ENCODE measurements at places on chromosomes 11 and 22.
A peak's percentile ranks its signal among the peaks of the same experiment; 100 is the strongest.

DNA sequence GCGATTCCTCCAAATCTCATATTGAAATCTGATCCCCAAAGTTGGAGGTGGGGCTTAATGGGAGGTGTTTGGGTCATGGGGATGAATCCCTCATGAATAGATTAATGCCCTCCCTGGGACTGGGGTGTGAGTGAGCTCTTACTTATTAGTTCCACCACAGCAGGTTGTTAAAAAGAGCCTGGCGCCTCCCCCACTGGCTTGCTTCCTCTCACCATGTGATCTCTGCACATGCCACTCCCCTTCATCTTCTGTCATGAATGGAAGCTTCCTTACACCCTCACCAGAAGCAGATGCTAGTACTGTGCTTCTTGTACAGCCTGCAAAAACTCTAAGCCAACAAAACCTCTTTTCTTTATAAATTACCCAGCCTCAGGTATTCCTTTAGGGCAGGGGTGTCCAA lies 8.8 kb downstream of the RRAS2 start:
- no peak for DNase-seq

DNA sequence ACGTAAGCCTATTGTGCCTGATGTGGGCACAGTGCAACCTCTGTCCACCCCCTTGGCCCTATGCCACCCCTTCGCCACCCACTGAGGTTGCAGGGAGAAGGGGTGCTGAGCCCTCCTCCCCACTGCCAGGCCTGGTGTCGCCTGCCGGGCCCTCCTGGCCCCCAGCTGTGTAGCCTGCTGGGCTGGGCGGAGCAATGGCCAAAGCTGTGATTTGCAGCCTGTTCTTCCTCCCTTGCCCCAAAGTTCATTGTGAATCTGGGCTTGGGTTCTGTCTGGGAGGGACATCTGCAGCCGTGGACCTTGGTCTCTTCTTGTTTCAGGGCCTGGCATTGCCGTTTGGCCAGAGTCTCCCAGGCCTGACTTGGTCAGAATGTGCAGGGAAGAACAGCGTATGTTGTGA lies 121.9 kb downstream of the PKNOX2 start:
- no peak for DNase-seq

- no peak for DNase-seq
Measured at GRCh38 chr11:115990004-115990447, 485.8 kb upstream of the CADM1 start.

GRCh38 chr11:75536786-75537641 lies 11.3 kb upstream of the GDPD5 start:
- DNase-seq = no peak

DNA sequence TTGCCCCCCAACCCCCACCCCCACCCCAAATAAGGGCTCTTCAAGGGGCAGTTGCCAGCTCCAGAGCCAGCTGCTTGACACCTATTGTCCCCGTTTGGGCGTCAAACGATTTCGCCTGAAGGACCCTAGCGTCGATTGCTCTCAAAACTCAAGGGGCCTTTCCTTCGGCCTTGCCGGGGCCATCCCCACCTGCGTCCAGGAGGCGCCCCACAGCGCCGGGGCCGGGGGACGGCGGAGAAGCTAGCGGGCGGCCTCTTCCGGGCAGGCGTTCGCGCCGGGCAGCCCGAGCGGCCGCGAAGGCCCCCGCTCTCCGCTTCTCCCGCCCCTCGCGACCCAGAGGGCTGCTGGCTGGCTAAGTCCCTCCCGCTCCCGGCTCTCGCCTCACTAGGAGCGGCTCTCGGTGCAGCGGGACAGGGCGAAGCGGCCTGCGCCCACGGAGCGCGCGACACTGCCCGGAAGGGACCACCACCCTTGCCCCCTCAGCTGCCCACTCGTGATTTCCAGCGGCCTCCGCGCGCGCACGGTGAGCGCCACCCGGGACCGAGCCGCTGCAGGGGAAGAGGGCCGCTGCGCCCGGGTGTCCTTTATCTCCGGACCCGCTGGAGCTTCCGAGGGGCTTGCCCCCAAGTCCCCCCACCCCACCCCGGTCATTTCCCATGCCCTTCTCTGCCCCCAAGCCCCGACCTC lies at the start of gene CAPRIN1:
TSS of gene CAPRIN1 (plus strand) at position 383 of the 687 bp plus-strand sequence. CDS start 690 bp downstream, outside the sequence.
- peak; percentile 38 for DNase-seq

- DNase-seq = no peak
Measured at GRCh38 chr11:20760811-20761210, 91.4 kb downstream of the NELL1 start.

DNA sequence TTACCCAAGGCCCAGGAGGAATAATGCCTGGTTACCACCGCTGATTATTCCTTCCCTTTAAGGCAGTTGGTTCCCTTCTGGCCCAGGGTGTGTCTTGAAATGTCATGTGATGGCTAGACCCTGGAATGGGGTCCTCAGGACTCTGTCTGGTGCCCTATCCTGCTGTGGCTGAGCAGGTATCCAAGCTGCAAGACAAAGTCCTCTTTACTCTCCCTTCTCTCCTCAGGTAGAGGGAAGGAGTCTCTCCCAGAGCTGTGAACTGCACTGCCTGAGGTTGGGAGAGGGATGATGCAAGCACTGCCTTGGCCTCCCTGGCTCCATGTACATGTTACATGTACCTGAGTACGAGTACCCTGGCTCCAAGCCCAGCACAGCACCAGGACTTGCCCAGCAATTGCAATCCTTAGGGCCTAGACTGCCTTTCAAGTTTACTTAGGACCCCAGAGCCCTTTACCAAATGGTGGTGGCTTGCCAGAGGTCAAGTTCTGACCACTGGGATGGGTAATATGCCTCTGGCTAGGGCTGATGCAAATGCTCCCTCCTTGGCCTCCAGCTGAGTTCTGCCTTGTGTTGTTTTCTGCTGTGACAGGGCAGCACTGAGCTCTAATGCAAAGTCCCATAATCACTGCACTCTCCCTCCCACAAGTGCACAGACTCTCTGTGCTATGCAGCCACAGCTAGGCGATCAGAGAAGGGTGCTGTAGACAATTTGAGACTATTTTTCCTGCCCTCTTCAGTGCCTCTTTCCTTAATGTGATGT lies 20.7 kb upstream of the AQP11 start:
- no peak for DNase-seq

- no peak for DNase-seq
Measured at GRCh38 chr11:76236092-76236999, 30.0 kb upstream of the WNT11 start.

GRCh38 chr22:23569291-23569690 lies 10.8 kb downstream of the IGLL1 start:
- no peak for DNase-seq

- DNase-seq = no peak
Measured at GRCh38 chr11:72069200-72069599, 11.1 kb downstream of the NUMA1 start.

- DNase-seq = no peak
Measured at GRCh38 chr22:49724893-49725489, 102.7 kb downstream of the BRD1 start.

DNA sequence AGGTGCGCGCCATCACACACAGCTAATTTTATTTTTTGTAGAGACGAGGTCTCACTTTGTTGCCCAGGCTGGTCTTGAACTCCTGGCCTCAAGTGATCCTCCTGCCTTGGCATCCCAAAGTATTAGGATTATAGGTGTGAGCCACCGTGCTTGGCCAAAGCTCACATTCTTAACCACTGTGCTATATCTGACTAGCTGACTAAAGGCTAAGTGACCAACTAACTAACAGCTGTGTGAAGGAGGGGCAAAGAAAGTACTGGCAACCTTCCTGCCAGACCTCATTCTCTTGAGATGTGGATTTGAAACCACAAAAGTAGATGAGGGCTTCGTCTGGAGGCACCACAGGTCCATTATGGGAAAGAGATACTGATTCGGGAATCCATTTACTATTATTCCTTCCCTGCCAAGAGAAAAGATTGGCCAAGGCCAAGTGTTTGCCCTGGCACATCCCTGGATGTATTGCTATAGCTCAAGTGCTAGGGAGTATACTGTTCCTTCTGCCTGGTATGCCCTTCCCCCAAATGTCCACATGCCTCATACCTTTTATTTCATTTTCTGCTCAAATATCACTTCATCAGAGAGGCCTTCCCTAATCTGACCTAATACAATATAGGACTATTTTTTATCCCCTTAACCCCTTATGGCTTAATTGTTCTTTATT lies 52.7 kb upstream of the RRM1 start:
- DNase-seq = no peak

DNA sequence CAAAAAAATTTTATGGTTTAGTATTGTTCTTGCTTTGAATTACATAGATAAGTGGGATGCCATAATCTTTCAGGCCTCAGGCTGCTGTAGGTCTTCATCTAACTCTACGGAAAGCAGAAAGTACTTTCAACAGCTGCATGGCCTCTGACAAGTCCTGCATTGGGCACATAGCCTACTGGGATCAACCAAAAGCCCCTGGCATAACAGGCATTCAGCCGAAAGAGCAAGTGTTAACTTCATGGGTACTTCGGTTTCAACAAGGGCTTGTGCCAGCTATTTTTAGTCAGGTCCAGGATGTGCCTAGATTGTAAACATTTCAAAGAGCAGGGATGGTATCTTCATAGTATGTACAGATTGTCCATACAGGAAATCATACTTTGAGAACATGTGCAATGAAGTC lies 3.1 kb downstream of the SLN start:
- DNase-seq = no peak

- no peak for DNase-seq
Measured at GRCh38 chr11:95121698-95122097, 32.1 kb downstream of the ENDOD1 start.

GRCh38 chr11:1433977-1434640 lies 44.4 kb downstream of the BRSK2 start:
- no peak for DNase-seq

GRCh38 chr11:121112498-121113455 lies 11.7 kb downstream of the TECTA start:
- no peak for DNase-seq

DNA sequence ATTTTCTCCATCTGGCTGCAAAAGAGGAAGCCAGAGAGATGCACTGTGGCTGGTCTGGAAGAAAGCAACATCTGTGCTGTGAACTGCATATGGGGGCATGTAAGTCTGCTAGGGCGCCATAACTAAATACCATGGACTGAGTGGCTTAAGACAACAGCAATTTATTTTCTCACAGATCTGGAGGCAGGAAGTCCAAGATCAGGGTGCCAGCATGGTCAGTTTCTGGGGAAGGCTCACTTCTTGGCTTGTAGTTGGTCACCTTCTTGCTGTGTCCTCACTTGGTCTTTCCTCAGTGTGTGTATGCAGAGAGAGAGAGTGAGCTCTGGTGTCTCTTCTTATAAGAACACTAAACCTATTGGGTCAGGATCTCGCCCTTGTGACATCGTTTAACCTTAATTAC lies 34.9 kb upstream of the POLD3 start:
- no peak for DNase-seq

DNA sequence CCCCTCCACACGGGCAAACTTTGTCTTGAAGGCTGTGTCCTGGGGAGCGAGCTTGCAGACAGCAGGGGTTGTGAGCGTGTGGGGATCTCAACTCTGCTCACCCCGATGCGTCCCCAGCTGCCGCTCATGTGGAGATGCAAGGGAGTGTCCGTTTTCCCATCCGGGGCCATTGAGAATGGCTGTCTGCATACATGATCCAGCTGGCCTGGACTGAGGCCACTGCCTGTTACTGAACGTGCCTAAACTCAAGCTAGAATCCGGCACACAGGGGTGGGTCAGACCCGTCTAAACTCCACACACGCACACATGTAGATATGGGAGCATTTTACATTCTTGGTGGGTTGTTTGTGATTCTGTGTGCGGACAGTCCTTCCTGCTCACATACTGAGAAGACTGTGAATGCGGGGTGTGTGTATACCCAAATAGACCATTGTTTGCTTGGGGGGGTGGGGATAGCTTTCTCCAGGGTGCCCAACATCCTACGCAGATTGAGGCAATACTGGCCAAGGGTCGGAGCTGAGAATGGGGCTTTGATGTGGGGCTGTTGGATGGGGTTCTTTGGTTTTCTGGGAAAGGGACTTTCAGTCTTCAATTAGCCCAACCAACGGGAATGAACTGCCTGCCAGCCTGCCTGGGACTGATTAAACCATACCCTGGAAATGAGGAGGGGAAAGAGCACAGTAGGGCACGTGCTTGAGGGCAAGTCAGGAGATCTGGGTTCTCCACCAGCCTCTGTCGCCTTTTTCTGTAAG lies 60.4 kb downstream of the ST3GAL4 start:
- no peak for DNase-seq

DNA sequence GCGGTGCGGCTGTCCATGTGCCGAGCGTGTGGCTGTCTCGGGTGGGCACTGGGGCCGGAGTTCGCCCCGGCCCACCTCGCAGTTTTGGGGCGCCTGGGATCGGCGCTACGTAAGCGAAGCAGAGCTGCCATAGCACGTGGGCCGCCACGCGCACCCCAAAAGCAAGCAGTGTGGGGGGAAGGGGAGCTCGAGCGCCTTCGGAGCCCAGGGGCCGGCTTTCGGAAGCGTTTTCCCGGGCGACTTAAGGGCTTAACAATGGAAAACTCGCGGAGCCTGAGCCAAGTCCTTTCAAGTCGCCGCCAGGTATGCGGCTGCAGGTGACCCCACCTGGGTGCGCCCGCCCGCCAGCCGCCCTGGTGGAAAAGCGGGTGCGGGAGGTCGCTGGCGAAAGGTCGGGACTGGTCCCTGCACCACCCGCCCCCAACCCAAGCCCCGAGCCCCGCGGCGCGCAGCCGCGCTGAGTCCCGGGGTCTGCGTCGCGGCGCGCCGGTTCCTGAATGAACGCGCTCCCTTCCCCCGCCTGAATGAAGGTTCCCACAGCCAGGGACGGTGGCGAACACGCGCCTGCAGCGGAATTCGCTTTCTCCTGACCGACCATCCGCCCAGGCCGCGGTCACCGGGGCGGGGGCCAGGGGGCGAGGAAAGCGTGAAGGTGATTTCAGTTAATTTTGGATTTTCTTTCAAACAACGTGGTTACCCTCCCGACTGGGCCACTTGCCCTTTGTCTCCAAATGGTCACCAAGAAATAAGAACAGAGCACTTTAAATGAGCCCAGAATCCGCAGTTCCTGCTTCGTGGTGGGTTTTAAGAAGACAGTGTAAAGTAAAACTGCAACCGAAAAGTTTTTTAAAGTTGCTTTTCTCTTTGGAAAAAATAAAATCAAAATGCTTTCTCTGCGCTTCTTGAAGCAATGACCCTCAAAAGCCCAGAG lies 2.8 kb upstream of the CCND1 start:
- no peak for DNase-seq

GRCh38 chr11:58003036-58003435 lies 20.6 kb upstream of the OR9Q1 start:
- no peak for DNase-seq

- no peak for DNase-seq
Measured at GRCh38 chr22:49302530-49302929, 525.1 kb downstream of the BRD1 start.

- no peak for DNase-seq
Measured at GRCh38 chr11:6427516-6427915, 8.6 kb upstream of the APBB1 start.

DNA sequence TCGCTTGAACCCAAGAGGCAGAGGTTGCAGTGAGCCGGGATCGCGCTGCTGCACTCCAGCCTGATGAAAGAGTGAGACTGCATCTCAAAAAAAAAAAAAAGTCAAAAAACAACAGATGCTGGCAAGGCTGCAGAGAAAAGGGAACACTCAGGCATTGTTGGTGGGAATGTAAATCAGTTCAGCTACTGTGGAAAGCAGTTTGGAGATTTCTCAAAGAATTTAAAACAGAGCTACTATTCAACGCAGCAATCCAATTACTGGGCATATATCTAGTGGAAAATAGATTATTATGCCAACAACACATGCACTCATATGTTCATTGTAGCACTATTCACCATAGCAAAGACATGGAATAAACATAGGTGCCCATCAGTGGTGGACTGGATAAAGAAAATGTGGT lies 89.7 kb downstream of the EFCAB6 start:
- no peak for DNase-seq

All from BJ (cell line).